ENCODE measurements at places on chromosomes 1 and 21.

- no peak for DNase-seq
These were observed 47.6 kb upstream of the ABCG1 start for GRCh38 chr21:42171091-42172053.

DNA sequence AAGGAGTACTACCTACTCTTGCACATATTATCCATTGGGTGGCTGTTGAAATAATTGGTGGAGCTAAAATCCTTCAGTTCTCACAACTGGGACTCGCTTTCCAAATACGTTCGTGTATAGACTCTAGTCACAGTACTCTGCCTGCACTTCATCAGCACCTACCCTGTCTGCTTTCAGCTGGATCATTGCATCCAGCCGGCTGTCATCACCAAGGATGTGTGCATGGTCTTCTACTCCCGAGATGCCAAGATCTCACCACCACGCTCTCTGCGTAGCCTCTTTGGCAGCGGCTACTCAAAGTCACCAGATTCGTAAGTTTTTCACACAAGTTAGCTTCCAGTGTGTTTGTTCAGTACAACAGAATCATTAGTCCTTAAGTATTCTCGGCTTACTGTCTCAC, 37.3 kb upstream of the PGD start:
- no peak for DNase-seq

DNA sequence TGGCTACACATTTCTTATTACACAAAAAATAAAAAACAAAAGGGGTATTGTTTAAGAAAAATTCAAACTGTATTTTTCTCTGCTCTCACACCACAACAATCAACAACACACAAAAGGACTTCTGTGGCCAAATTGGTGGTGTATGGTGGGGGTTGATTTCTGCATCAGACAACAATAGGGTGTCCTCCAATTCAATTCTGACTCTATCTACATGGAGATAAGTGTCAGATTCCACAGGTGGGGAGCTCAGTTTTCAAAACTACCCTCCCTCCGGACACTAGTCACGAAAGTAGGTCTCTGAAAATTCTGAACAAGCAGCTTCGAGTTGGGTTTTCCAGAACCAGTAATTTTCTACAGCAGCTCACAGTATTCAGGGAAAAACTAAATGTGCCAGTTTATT, 744.9 kb upstream of the NCAM2 start:
- DNase-seq, result no peak

DNA sequence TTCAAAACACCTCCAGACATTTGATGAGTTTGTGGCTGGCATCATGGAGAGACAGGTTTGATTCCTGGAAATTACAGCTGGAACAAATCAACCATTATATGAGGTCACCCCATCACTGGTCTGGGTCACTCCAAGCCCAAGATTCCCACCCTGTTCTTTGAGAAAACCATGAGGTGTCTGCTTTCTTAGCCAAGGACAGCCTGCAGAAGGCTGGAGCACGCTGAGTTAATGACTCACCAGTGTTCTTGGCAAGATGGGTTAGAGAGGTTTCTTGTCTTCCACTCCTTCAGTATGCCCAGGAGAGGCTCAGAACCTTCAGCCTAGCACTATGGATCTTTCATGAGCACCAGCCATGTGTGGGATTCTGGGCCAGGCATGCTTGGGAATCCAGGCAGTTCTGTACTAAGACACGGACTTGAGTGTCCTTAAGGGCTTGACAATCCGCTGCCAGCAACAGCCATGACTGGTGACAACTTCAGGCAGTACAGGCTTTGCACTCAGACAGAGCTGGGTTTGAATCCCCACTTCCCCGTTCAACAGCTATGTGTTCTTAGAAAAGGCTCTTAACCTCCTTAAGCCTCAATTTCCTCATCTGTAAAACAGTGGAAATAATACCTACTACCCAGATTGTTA, 43.9 kb downstream of the GRHL3 start:
- DNase-seq, result no peak

DNA sequence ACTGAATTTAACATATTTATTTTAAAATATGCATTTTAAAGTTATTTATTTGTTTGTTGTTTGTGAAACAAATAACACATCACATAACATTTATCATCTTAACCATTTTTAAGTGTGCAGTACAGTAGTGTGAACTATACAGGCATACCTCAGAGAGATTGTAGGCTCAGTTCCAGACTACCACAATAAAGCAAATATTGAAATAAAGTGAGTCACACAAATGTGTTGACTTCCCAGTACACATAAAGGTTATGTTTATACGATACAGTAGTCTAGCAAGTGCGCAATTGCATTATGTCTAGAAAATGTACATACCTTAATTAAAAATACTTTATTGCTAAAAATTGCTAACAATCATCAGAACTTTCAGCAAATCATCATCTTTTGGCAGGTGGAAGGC, 739.4 kb upstream of the ADGRL4 start:
- DNase-seq, result peak; percentile 20

DNA sequence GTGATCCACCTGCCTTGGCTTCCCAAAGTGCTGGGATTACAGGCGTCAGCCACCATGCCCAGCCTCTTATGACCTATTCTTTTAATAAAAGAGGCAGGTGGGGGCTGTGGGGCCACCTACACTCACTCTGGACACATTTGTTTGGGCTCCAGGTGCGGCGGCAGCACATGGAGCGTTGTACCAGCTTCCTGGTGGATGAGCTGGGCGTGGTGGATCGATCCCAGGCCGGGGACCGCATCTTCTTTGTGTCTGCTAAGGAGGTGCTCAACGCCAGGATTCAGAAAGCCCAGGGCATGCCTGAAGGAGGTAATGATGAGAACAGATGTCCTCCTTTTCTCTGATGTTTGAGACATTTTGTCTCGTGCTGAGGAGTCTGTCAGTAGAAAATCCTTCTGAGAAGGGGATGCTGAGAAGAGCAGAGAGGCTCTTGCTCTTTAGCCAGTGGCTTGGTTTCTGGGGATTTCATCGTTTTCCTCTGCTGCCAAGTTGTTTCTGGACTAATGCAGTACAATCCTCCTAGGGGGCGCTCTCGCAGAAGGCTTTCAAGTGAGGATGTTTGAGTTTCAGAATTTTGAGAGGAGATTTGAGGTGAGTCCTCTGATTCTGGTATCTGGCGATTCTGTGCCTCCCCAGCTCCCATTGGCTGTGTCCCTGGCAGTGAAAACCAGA, 17.9 kb upstream of the MIIP start:
- no peak for DNase-seq

- DNase-seq, result no peak
These were observed 15.0 kb downstream of the OR2T1 start for GRCh38 chr1:248417854-248418253.

DNA sequence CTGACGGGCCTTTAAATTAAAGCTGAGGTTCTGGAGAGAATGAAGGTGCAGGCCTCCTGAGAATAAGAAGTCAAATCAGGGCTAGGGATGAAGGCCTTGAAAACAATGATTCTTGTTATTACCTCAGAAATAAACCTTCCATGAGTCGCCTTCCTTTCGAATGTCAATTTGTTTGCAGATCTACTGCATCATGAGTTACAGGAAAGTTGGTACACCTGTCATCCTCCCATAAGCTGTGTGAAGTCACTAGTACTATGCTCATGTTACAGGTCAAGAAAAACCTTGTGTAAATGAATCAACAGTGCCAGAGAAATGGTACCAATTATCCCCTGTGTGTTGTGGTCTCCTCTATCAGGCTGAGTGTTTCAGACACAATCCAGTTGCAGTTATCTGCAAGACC, 281.2 kb upstream of the PLXNA2 start:
- DNase-seq, result no peak

DNA sequence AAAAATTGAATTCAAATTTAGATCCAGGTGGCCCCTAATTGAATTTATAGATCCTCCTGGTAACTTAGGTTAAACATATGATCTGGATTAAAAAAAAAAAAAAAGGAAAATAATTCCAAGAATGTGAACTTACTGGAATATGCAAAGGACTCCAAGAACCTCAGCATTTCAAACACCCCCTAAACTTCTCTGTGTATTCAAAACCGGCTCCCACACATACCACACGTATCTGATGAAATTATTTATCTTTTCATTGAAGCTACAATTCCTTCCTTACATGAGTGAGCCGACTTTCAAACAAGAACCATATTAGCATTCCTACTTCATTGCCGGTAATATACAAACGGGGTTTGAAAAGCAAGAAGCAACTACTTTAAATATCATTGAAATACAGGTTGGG, 61.4 kb upstream of the FMN2 start:
- no peak for DNase-seq

GRCh38 chr21:14862794-14863720, 201.7 kb downstream of the NRIP1 start:
- no peak for DNase-seq

GRCh38 chr1:221157026-221157761, 278.0 kb downstream of the HLX start:
- DNase-seq, result no peak

DNA sequence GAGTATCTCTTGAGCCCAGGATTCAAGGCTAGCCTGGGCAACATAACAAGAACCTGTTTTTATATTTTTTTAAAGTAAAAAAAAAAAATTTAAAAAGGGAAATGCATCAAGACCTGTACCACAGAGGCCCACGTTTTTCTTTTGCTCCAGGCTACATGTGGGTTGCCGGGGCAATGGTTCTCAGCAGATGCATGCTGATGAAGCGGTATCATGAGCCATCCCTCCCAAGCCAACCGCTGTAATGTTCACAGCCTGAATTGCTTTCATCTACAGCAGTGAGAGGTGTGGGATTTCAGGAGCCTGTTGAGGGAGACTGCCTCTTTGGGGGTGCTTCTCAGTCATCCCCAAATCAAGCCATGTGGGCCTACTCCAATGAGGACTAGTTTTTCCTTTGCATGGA, 60.5 kb downstream of the CD58 start:
- DNase-seq, result no peak

GRCh38 chr1:160795951-160796383, at the start of gene LY9:
Gene LY9 (plus strand): TSS chr1:160796174. CDS start chr1:160796188, 14 bp downstream.
- no peak for DNase-seq

GRCh38 chr1:4010284-4010683, 110.2 kb upstream of the C1orf174 start:
- no peak for DNase-seq

DNA sequence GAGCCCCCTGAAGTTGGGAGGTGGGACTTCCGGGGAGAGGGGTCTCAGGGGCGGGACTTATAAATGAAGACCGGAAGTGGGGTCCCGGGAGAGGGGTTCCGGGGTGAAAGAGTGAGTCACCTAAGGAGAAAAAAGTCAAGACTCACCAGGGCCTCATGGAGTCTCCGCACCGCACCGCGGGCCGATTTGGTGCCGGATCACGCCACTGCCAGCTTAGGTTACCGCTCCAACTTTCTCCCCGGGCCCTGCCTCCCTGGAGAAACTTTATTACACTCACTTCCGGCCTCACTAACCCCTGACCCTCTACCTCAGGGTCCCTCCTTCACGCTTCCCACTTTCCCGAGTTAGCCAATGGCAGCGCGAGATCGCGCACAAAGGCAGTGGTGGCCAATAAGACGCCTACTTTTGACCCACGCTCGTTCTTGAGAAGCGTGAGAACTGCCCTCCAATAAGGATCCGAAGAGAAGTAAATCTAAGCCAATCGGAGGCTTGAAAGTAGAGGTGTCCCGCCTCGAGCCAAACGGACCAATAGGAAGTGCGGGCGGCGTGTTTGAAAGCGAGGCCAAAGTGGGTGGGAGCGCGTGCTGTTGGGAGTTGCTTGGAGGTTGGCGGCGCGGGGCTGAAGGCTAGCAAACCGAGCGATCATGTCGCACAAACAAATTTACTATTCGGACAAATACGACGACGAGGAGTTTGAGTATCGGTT, at the start of gene CKS1B:
Gene CKS1B (plus strand): TSS at position 580 of the 706 bp plus-strand sequence. CDS start 65 bp downstream, at position 645.
- peak; percentile 99 for DNase-seq

DNA sequence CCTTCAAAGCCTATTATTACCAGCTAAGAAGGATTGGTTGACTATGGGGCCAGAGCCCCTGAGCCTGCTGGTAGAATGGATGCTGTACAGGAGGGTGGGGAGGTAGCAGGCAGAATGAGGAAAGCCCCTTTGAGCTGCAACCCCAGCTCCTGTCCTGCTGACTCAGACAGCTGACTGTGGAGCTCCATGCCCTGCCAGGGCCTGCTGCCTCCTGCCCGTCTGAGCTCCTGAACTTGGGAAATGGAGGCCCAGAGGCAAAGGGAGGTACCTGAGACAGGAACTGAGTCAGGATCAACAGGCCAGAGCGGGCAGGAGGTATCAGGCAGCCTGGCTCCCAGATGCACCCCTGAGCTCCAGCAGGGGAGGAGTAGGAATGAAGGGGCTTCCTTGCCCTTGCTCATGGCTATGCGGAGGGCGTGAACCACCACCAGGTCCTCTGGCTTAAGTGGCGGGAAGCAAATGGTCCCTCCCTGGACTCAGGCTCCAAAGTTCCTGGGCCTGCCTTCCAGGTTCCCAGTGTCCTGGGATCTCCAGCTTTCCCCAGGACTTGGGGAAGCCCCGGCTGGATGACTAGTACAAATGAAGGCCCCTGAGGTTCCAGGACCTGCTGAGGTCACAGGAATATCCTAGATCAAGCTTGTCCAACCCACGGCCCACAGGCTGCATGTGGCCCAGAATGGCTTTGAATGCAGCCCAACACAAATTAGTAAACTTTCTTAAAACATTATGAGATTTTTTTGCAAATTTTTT, 3.9 kb upstream of the SFN start:
- no peak for DNase-seq

DNA sequence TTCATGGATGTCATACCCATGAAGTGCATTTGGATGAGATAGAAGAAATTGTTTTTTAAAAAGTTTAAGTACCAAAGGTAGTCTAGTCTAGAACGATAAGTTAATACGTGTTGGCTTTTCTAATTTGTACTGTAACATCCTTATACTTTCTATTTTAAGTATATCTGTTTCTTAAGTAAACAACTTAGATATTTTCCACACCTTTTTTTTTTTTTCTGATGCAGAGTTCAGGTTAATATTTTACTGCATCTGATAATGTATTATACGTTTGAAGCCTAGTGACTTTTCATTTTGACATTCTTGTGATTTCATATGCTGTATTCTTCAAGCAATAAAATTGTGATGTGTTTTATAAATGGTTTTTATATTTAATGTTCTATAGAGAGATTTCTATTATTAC, 16.5 kb downstream of the DR1 start:
- DNase-seq, result no peak

DNA sequence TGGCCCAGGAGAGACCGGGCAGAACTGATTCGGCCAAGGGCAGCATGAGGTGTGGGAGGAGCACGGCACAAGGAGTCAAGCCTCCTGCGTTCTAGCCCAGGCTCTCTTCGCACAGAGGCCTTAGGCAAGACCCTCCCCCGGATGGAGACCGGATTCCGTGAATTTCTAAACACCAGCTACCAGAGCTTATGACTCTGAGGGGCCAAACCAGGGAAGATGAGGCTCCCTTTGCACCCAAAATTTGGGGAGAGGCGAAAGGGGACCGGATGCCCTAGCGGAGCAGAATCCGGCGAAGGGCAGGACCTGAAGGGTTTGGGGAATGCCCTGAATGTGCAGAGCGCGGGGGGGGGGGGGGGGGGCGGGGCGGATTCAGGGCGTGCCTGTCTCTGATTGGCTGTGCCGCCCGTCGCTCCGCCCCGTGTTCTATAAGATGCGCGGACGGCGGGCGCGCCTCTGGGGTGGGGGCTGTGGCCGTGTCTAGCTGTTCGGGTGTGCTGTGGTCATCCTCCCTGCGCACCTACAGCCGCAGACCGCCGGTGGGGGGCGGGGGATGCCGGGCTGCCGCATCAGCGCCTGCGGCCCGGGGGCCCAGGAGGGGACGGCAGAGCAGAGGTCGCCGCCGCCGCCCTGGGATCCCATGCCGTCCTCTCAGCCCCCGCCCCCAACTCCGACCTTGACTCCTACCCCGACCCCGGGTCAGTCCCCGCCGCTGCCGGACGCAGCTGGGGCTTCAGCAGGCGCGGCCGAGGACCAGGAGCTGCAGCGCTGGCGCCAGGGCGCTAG, at the start of gene TRNP1:
Gene TRNP1 (plus strand): TSS at position 456 of the 783 bp plus-strand sequence. CDS start 95 bp downstream, at position 551.
- no peak for DNase-seq
